ENCODE measurements at places on chromosomes 1 and 21.
A peak's percentile ranks its signal among the peaks of the same experiment; 100 is the strongest.

- H3K27ac ChIP-seq: no peak overlapping the region
- H3K4me1 ChIP-seq: peaks cover 11% of the 10 kb centered on the region
- H3K36me3 ChIP-seq: no peaks in the 10 kb centered on the region
- DNase-seq: no peak
These were observed 37.1 kb upstream of the CSF1 start for GRCh38 chr1:109873278-109874175.

DNA sequence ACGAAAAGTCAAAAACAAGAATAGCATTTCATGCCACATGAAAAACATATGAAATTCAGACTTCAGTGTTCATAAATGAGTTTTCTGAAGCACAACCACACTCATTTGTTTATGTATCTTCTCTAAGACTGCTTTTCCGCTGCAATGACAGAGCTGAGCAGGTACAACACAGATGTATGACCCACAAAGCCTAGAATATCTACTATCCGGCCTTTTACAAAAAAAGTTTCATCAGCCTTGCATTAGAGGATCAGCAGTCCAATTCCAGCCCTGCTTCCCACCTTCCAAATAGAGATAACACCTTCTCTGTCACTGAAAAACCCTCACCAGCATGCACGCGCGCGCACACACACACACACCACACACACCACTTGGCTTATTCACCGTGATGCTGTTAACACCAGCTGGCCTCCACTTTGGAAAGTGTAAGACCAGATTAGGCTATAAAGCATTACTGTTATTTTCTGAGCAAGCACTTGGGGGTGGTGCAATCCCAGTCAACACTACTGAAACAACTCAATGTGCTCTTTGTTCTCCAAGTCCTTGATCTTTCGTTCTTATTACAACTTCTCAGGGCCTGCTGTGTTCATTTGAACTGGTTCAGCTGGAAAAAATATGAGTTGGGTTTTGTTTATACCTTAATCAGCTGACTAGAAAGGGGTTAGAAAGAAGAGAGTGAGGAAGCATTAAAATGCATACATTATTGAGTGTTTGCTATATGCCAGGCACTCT is 90.0 kb downstream of the GLUL start:
- H3K27ac ChIP-seq: peak overlapping the region; percentile 56
- H3K27me3 ChIP-seq: no peaks in the 10 kb centered on the region
- DNase-seq: peak; percentile 68
- H3K4me1 ChIP-seq: peaks cover 14% of the 10 kb centered on the region
- no peak overlapping the region for H3K4me3 ChIP-seq

- H3K36me3 ChIP-seq: peaks cover 6% of the 10 kb centered on the region
- no peaks in the 10 kb centered on the region for H3K27me3 ChIP-seq
- H3K27ac ChIP-seq: peak overlapping the region; percentile 100
These were observed 3.7 kb downstream of the MCL1 start for GRCh38 chr1:150575518-150576366.

DNA sequence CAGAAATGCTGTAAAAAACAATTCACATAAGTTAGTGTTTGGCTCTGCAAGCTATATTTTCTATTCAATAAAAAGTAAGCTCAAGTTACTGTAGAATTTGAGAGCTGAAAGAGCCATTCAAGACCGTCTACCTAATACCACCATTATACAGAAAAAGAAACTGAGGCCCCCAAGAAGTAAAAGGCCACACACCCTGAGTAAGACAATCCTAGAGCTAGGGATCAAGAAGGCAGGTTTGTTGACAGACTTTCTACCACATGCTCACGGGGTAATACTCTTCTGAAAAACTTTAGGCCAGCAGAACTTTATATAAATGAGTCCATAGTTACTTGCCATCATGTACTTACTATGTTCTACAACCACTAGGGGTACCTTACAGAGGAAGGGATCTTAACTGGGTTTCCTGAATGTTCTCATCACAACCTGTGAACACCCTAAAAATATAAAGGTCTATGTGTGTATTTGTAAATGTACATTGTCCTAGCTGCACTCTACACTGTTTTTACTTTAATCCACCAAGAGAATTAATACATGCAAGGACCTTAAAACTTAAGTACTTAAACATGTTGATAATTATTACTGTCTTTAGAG is 2.7 kb downstream of the PSMG1 start:
- no peak overlapping the region for H3K27ac ChIP-seq
- H3K4me3 ChIP-seq: no peak overlapping the region
- no peaks in the 10 kb centered on the region for H3K36me3 ChIP-seq
- H3K4me1 ChIP-seq: peaks cover 14% of the 10 kb centered on the region

- H3K27me3 ChIP-seq: no peaks in the 10 kb centered on the region
- no peak overlapping the region for H3K27ac ChIP-seq
- no peak overlapping the region for H3K4me3 ChIP-seq
- DNase-seq: no peak
These were observed 801.3 kb upstream of the ADGRL4 start for GRCh38 chr1:79807816-79808215.

DNA sequence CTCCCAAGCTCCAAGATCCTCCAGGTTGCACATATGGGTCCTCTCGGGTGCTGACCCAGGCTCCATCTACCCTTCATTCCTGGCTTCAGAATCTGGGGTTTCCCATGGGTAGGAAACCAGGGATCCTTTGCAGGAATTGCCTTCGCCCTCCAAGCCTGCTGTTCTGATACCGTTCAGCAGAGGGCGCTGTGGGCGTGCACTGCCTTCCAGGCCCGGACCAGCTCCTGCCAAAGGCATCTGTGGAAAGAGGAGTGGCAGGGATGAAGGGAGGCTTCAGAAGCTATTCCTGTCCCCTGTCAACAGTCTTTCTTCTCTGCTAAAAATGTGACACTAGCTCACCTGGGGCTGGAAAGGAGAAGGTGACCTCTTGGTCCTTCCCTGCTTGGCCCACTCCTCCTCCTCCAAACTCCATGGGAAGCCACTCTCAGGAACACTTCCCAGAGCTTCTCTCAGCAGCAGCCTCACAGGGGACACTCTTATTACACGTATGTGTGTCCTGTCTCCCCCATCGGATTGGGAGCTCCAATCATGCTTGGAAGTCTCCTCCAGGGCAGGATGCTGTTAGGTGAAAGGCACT is 71.2 kb downstream of the VWA5B1 start:
- peaks cover 20% of the 10 kb centered on the region for H3K4me1 ChIP-seq
- H3K27ac ChIP-seq: no peak overlapping the region
- H3K36me3 ChIP-seq: no peaks in the 10 kb centered on the region
- DNase-seq: peak; percentile 71
- H3K27me3 ChIP-seq: peaks cover 34% of the 10 kb centered on the region

DNA sequence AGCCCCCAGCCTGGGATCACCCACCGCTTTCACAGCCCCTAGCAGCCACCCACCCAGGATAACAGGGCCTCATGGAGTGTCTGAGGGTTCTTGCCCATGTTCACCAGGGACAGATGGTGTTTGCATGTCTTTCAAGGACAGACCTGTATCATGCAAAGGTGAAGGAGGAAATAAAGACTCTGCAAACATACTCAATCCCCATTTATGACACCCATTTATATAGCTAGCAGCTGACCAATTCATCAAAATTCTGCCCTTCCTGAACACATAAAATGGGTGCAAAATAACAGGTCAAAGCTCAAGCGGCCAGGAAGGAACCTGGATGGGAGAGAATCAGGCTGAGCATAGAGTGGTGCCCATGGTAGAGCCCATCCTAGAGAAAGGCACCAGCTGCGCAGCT is 32.8 kb upstream of the LYPD8 start:
- H3K4me3 ChIP-seq: no peak overlapping the region
- H3K27me3 ChIP-seq: no peaks in the 10 kb centered on the region
- DNase-seq: no peak
- no peaks in the 10 kb centered on the region for H3K36me3 ChIP-seq

DNA sequence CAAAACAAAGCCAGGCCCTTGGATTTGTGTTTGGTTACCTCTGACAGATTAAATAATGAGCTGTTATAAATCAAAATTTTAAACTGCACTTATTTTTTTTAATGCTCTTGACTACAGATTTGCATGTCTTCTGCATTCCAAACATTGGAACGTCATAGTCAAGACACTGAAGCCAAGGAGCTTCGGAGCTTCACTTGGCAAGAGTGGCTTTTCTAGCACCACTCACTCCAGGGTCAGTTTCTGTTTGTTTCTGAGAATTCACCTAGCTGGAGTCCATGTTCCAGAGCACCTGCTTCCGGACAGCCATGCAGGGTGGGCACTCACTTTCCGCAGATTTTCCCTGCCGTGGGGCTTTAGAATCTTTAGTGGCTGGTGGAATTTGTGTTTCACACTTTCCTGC is 202.9 kb downstream of the ZP4 start:
- H3K27ac ChIP-seq: no peak overlapping the region
- peaks cover 4% of the 10 kb centered on the region for H3K4me1 ChIP-seq
- no peaks in the 10 kb centered on the region for H3K27me3 ChIP-seq
- no peak overlapping the region for H3K4me3 ChIP-seq
- H3K36me3 ChIP-seq: no peaks in the 10 kb centered on the region
